ENCODE measurements at places on chromosomes 12 and 14. TPM values are rescaled to one million over a fixed set of nuclear protein-coding genes. Genes with fewer than 3 reads are reported as not detected.

DNA sequence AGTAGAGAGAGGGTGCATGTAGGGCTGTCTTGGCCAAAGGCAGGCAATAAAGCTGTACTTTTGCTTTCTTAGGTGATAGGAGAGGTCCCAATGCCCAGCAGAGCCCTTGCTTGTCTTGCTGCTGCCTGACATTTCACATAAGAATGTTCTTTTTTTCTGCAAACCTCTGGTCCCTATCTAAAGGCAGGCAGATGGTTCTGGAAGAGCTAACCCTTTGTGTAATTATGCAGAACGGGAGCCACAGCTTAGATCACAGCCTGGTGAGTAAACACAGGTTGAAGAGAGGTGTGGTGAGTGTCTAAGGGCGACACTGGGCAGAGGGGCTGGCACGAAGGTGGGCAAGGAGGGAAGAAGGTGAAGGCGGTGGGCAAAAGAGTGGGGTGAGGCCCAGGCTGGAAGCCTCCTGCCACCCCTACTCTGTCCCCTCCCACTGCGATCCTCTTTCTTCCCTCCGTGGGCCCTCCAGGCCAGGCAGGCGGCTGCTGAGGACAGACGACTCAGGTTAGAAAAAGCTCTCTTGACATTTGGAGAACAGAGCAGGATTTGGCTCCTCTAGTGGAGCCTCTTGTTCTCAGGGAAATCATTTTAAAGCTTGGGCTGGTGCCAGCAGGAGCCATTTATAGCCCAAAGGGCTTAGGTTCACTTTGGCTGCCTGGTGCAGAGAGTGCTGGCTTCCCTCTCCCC is 42.8 kb downstream of the PRMT8 start:
- DNase-seq: no peak

GRCh38 chr14:67515386-67516079 is 17.6 kb upstream of the PLEKHH1 start:
- DNase-seq: no peak

DNA sequence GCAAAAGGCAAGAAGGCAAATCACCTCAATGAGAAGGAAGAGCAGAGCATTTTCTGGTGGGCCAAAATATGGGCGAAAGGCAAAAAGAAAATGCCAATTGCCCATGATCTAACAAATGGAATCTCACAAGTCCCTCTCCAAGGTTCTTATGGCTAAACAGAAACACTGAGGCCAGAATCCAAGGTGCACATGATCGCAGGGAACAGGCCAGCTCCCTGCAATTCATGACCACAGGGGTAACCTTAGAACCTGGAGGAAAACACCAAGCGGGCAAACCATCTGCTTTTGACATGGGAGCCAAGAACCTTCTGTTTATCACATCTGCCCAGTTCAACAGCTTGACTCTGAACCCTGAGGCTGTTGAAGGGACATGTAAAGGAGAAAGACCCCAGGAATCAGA is 60.0 kb downstream of the NT5DC3 start:
- DNase-seq: no peak

INHBC gene
- not detected for total RNA-seq

DNA sequence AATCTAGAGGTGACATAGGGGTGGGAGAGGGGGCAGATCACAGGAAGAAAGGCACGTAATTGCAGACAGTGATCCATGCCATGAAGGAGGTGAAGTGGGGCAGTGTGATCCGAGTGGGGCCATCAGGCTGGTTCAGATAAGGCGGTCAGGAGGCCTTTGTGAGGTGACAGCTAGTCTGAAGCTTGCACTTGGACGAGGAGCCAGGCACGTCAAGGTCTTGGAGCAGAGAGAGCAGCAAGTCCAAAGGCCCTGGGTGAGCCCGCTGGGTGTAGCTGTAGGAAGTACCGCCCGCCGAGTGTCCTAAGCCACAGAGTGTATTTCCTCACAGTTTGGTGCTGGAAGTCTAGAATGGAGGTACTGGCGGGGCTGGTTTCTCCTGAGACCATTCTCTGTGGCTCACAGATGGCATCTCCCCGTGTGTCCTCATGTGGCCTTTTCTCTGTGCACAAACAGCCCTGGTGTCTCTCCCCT is 23.6 kb downstream of the RHOF start:
- peak; percentile 86 for DNase-seq

- no peak for DNase-seq
Observed at GRCh38 chr12:18304609-18305008, 43.3 kb downstream of the PIK3C2G start.

- no peak for DNase-seq
Observed at GRCh38 chr12:54017027-54017788, 8.4 kb downstream of the HOXC8 start.

LRFN5 gene
- total RNA-seq: 1.7 TPM

DNA sequence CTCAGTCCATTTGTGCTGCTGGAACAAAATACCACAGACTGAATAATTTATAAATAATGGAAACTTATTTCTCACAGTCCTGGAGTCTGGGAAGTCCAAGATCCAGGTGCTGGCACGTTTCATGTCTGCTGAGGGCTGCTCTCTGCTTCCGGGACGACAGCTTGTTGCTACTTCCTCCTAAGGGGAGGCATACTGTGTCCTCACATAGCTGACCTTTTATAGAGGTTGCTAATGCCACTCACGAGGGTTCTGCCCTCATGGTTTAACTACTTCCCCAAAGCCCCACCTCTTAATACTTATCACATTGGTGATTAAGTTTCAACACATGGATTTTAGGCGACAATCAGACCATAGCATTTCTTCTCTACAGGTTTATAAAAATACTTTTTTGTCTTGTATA is 411.1 kb downstream of the NRXN3 start:
- DNase-seq: no peak

- peak; percentile 80 for DNase-seq
Observed at GRCh38 chr12:52372216-52373154, 5.2 kb upstream of the KRT85 start.

DNA sequence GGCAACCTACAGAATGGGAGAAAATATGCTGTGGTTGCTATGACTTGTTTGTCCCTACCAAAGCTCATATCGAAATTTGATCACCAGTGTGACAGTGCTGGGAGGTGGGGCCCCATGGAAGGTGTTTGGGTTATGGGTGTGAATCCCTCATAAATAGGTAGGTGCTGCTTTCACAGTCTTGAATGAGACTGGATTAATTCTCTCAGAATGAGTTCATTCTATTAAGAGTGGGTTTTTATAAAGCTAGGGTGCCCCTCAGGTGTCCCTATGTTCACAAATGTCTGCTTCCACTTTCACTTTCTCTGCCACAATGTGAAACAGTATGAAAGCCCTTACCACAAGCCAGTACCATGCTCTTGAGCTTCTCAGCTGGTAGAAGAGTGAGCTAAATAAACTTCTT is 133.5 kb downstream of the CPNE8 start:
- no peak for DNase-seq

GRCh38 chr12:34373926-34374325 is 351.6 kb downstream of the ALG10 start:
- DNase-seq: no peak

DNA sequence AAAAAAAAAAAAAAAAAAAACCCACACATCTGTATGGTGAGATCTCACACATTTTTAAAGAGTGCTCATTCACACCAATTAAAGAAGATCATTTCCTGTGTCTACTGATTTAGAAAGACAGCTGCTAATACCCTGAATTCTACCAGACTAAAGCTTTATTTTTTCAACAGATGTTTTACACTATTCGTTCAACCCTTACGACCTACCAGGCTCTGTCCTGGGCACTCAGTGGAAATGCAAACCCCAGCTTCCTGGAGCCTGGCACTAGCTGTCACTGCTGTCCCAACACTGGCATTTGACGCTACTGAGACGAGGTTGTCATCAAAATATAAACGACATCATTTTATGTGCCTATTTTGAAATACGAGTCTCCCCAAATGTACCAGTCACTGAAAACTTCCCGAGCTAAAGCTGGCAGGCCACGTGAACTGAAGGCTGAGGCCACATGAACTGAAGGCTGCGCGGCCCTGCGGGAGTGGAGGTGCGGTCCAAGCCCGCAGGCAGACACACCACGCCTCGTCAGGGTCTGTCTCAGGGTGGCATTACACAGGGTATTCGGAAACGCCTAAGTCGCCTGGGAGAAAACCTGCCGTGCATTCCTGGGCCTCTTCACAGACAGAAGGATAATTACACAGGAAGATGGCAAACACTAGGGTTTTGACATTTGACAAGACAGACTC is 27.2 kb downstream of the SLC15A4 start:
- no peak for DNase-seq

DNA sequence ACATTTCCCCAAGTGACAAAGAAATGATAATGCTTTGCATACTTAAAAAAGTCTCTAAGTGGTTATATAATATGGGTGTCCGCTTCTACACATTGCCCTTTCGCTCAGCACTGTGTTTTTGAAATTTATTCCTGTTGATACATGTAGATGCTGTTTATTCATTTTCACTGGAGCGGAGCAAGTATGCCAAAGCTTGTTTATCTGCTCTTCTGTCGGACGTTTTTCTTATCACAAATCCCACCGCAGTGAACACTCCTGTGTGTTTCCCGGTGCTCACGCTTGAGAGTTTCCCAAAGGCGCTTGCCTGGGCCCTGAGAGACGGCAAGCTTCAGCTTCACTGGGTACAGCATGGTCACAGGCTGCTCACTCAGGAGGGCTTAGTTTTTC is 50.2 kb downstream of the TPCN1 start:
- DNase-seq: no peak

KRT77 gene
- not detected for total RNA-seq

DNA sequence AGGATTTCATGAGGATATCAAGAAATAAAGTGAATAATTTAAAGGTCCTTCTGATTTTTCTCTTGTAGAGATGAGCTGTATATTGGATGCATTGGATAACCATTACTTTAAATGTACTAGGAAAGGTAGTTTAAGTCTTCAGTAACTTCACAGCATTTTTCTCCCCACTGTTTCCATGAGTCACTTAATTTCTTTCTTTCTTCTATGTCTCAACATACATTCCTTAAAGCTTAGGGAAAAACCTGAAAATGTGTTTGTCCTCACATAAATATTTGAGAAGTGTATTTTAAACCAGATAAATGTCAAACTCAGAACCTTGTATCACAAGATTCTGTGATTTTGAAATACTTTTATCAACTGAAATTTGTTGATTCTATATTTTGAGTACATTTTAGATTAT is 1970.2 kb upstream of the FLRT2 start:
- DNase-seq: no peak

PDZRN4 gene
- 14.0 TPM for total RNA-seq

B4GALNT3 gene
- total RNA-seq: 9.1 TPM

IRAK3 gene
- total RNA-seq: 3.0 TPM

All from Peyer's patch (tissue), 4 donors.